ENCODE measurements at places on chromosomes 3 and 15.

GRCh38 chr3:193554811-193555210 is at the start of gene ATP13A4:
Gene ATP13A4 (minus strand): TSS chr3:193554895. CDS start chr3:193554799, 96 bp downstream.
- DNase-seq = no peak

DNA sequence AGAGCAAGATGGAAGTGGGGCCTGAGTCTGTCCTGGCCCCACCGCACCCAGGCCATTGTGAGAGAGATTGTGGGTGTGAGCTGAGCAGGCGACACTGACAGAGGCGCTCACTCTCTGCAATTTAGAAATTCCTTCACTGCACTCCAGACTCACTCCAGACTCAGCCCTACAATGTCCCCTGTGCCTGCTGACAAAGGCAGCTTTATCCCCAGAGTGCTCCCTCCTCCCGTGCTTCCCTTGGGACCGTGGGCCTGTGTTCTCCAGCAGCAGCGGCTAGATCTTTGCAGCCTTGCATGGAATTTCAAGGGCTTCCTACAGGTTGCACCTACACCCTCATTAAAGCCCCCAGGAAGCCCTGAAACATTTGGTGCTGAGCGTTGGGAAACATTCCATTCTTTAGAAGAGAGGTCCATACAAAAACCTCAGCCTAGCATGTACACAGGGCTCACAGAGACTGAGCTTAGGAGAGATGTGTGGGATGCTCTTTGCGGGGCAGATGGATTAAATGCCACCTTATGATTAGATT is 1.3 kb upstream of the IL16 start:
- DNase-seq = no peak

DNA sequence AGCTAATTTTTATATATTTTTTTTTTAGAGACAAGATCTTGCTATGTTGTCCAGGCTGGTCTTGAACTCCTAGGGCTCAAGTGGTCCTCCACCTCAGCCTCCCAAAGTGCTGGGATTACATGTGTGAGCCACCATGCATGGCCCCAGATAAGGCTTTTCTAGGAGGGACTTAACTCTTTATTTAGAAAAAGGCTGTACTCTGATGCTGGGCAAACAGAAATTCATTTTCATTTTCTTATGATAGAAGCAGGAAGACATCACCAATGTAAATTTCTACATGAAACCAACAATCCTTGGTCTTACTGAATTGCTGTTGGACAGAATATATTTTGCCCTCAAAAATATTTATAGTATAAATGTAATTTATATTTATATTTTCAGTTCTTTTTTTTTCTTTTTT is 9.6 kb downstream of the NIPA1 start:
- no peak for DNase-seq

DNA sequence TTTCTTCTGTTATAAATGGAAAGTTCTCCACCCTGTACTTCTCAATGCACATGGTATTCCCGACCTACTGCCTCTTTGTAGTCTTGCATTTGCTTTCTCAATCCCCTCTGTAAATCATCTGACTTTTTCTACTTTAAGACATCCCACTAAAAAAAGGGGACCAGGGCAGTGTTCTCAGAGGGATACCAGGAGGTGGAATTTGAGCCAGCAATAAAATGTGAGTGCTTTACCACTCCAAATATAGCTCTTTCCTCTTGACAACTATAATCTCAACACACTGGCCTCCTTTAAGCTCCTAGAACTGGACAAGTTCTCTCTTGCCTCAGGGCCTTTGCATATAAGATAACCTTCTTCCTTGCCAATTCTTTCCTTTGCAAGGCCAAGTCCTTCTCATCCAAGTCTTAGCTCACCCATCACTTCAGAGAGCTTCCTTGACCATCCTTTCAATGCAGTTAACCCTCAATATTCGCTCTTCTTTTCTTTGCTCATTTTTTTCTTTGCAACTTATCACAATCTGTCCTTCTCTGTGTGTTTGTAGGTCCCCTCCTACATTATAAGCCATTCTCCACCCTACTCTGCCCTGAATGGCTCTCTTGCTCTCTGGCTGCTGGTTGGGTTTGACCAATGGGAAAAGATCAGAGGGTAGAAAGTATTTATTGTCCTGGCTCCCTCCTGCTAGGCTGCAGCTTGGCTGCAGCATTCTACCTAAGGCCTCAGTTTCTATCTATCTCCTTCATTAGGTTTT is 93.4 kb downstream of the PRICKLE2 start:
- no peak for DNase-seq

GRCh38 chr3:153970741-153971347 is 150.3 kb upstream of the ARHGEF26 start:
- no peak for DNase-seq
